Naive B cell (primary cell): ENCODE measurements at places on chromosomes 5 and 9.

DNA sequence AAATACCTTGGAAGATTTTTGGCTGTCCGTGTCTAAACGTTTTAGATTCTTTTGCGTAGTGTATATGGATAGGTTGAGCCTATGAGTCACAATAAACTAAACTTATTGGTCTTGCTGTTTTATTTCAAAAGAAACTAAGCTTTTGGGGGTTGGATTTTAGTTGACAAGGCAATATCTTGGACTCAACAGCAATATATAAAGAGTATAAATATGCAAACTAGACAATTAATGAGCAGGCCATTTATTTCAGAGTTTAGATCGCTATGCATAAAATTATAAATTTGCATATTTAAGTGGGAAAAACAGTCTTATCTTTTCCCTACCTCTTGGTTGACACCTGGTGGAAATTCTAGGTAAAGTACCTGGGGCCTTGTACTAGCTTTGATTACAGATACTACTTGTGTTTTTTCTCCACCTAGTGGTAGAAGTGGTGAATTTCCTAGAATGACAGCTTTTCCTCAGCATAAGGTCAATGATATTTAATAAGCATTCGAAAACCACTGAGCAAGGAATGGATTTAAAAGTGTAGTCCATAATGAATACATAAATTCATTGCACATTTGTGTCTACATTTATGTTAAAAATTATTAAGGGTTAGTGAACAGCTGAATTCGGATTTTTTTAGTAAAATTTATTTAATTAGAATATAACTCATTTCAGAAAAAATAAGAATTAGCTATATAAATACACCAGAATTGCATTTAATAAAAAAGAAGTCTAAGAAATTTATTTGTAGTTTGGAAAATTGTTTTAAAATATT is 1.7 kb upstream of the ARRDC3 start:
- peak; percentile 78 for DNase-seq

GRCh38 chr9:120768247-120768646 is 25.0 kb downstream of the FBXW2 start:
- DNase-seq = no peak

DNA sequence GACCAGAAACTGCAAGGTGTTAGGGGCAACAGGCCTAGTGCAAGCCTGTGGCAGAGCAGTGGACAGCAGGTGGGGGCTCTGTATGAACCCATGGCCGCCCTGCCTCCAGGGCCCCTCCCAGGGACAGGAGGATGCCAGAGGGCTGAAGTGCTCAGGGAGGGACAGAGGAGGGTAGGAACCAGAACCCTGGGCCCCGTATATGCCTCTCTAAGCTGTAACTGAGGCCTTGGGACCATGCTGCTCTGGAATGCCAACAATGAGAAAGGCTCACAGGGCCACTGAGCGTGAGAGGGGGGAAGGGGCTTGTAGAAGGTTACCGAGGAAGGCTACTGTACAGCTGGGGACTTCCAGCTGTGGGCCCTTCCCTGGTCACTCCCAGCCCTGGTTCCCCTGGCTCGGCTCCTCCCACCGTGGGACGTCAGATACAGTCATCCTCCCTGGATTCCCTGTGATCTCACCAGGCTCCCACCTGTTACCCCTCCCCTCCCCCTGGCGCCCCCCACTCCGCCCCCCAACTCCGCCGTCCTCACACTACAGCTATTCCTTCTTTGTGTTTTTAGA is 21.1 kb downstream of the AQP7 start:
- DNase-seq = no peak

DNA sequence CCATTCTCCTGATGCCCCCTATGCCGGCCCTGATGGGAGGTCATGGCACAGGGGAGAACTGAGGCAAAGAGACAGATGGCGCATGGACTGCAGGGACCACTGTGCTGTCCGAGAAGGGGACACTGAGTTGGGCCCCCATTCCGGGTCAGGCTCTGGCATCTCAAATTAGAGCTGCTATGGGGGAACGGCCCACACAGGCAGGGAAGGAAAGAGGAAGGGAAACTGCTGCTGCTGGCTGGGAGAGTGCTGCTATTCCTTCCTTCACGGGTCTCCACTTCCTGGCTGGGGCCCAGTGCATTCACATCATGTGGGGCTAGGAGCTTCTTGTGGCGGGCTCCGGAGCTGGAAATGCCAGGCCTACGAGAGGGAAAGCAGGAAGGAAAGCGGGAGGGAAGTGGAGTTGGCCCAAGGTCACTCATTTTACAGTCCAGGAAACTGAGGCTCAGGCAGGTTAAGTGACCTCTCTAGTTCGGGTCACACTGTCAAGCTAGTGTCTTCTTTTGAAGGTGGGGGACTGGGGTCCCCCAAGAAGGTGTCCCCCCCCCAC is 1.3 kb upstream of the CARD19 start:
- peak; percentile 79 for DNase-seq

GRCh38 chr5:1190278-1190677 is 11.1 kb upstream of the SLC6A19 start:
- DNase-seq = no peak

GRCh38 chr9:127498298-127498697 is 47.0 kb downstream of the LRSAM1 start:
- DNase-seq = no peak

DNA sequence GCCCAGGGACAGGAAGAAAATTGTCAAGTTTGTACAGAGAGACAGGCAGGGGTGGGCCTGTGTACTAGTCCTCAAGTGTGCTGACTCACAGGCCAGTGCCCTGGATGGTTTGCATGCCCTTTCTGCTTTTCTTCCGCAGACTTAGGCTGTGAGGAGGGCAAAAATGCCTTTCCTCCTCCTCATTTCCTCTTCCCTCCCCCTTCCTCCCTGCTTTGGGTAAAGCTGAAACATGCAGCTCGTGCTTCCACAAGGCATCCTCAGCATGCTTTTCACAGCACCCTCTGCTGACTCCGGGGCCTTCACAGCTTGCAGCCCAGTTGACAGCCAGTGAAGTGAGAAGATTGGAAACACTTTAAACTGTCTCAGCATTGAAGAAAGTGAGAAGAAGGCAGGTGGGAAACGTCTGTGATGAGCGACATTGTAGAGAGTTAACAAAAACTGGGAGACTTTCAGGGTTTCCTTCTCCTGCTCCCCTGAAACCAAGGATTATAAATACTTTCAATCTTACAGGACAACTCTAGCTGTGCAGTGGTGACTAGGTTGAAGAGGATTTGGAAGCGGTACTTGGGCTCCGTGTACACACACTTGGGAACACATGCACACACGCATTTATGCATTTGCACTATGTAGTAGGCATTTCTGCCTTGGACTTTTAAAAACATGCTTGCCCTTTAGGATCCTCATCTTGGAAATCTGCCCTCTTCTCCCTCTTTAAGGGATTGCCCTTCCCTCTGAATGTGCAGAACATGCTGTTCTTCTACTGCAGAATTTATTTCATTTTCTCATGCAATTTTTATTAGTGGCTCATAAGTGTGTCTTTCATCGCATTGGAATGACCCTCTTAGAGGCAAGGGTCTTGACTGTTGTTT is 138.8 kb downstream of the GRIA1 start:
- no peak for DNase-seq

- no peak for DNase-seq
Measured at GRCh38 chr9:35078066-35078465, 1.7 kb downstream of the FANCG start.

DNA sequence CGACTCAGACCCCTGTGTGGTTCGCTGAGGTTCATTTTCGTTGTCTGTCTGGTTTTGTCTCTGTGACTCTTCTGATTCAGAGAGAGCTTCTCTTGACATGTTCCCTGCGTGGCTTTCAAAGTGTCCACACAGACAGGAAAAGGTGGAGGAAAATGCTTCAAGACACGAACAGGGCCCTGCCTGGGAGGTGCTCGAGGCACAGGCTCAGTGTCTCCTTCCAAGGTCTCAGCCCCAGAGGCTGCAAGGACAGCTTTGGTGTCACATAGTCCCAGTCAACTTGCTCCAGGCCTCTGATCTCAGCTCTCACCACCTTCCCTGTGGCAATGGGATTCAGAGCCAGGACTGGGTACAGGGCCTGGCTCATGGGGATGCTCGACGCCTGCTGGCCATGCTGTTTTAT is 51.6 kb upstream of the SARDH start:
- no peak for DNase-seq

GRCh38 chr9:87587356-87587745 is 89.7 kb downstream of the DAPK1 start:
- no peak for DNase-seq

GRCh38 chr9:106784076-106784475 is 78.9 kb upstream of the ZNF462 start:
- no peak for DNase-seq

DNA sequence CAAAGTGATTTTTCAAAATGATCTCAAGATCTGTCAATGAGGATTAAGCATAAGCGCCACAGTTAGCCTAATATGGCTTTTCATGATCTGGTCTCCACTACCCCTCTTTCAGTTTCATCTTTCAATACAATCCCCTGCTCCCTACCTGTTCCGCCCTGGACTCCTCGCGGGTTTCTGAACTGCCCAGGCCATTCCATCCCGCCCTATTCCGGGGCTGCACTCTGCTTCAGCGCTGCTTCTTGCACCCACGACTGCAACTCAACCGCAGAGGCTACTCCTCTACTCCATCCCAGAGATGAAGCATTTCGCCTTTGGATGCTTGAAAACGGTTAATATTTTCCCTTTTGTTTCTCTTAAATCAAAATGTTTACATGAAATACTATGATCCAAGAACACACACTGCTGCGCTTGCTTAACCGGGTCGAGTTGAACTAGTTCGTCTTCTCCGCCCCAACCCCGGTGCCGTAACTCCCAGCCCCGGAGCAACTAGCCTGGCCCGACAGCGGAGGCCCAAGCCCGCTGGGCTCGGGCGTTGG is 716 bp upstream of the OTULIN start:
- DNase-seq = peak; percentile 35

GRCh38 chr9:9552665-9553064 is 1060.1 kb downstream of the PTPRD start:
- DNase-seq = no peak

GRCh38 chr9:133351908-133352634 is 4.1 kb downstream of the RPL7A start:
- no peak for DNase-seq

GRCh38 chr5:45793638-45794532 is 97.7 kb upstream of the HCN1 start:
- DNase-seq = no peak

DNA sequence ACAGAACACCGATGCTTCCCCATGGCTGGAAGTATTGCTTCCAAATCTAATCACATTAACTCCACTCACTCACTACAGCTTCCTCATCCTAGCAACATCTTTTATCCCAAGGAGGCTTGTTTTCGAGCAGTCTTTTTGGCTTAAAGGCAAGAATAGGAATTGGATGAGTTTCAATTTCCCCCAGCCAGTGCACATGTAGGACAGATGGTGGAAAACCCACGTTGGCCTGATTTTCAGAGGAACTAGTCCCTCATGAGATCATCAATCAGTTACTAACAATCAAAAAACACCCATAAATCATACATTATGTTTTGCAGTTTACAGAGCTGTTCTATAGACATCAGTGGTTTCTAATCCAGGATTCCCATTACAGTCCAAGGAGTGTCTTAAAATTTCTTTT is 48.5 kb upstream of the AGXT2 start:
- DNase-seq = no peak

DNA sequence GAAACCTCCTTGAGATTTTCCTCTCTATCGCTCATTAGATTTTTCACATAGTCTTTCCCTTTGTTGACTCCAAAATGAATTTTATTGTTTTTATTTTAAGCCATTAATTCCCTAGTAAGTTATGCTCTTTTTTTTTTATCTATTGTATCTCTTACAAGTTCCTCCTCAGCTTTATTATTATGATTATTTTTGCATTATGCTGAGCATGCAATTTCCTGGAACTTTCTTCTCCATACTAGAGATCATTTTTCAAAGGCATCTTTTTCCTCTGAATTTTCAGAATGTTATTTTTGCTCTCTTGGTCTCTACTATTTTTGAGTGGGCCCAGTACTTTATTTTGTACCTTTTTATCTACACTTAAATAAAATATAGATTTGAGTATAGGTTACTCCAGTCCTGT is 376.6 kb upstream of the SEMA6A start:
- DNase-seq = no peak

DNA sequence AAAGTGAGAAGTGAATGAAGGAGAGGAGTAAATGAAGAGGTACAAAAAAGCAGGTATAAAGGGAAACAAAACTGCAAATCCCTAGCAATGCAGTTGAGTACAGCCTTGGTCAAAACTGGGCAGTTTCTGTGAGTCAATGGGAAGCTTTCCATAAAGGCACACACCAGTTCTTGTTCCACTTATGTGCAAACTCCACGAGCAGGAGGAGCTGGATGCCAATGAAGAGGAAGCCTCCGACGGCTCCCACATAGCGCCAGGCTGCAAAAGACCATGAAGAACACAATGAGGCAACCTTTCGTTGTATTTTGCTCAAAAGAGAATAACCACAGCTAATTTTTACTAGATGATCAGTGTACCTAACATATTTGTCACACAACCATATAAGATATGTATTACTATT is 81.1 kb downstream of the SERINC5 start:
- no peak for DNase-seq

GRCh38 chr9:112380825-112381221 is 915 bp downstream of the HSDL2 start:
- DNase-seq = peak; percentile 9

DNA sequence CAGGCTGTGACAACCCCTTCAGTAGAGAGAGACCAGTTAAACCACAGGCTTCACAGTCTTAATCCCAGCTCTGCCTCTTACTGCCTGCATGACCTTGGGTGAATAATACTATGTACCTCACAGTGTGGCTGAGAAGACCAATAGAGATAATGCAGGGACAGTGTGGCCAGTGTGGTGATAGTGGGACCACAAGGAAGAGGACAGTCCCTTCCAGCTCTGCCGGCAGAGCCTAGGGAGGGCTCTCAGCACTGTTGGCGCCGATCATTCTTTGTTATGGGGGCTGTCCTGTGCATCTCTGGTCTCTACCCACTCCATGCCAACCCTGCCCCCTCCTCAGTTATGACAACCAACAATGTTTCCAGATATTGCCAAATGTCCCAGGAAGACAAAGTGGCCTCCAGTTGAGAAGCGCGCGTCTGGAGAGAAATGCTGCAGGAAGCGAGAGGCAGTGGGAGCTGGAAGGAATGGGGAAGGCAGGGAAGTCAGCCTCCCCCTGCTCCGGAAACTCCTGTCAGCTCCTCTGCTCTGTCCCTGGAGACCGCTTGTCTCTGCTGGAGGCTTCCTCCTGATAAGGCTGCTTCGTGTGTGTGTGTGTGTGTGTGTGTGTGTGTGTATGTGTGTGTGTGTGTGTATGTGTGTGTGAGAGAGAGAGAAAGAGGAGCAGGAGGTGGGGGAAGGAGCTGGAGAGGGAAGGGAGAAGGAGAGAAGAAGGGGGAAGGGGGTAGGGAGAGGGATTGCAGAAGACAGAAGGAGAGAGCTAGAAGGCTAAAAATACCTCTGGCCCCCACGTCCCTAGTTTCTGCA is 31.8 kb upstream of the FABP6 start:
- DNase-seq = no peak

DNA sequence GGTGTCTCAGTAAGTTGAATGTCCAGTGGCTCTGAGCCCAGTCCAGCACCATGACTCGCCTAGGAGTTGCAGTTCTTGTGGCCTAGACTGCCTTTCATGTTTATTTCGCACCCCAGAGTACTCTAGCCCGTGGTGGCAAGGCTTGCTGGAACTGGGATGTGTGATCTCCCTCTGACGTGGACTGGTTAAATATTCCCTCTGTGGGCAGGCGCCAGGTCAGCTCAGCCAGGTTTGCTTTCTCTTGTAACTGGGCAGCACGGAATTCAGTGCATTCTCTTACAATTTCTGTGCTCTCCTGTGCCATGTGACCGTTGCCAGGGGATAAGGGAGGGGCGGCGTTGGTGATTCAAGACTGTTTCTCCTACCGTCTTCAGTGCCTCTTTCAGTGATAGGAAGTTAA is 270.8 kb downstream of the KDM4C start:
- DNase-seq = no peak
